ENCODE measurements at places on chromosomes 5 and 9. TPM values are rescaled to one million over a fixed set of nuclear protein-coding genes. Genes with fewer than 3 reads are reported as not detected.

The FSD1L gene
- 4.9 TPM for total RNA-seq

The C5orf58 gene
- total RNA-seq: not detected

The MYO10 gene
- 70.0 TPM for total RNA-seq

The F2RL2 gene
- 2.0 TPM for total RNA-seq

The PRRX2 gene
- total RNA-seq: not detected

The SPINK7 gene
- not detected for total RNA-seq

The FCN2 gene
- total RNA-seq: not detected

The PCDHGC3 gene
- total RNA-seq: 47.3 TPM

The CRB2 gene
- 1.6 TPM for total RNA-seq

The MARCHF11 gene
- not detected for total RNA-seq

The NEUROG1 gene
- 0.04 TPM for total RNA-seq

The DIRAS2 gene
- 2.8 TPM for total RNA-seq

The ARID3C gene
- total RNA-seq: 0.48 TPM

The SCGB3A2 gene
- not detected for total RNA-seq

DNA sequence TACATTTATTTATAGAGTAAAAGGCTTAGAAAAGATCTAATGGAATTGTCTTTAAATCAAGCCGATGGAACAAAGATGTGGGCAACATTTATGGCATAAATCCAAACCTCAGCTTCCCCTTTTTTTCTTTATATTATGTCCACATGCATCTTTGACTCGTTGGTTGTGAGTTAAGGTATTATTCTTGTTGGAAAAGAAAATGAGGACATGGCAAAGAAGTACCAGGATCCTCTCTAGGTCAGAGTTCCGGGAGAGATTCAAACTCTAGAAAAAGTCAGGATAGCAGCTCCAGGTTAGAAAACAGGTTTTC is 508 bp upstream of the NME5 start:
- DNase-seq: no peak

GRCh38 chr5:160133071-160133917 is 14.0 kb upstream of the PWWP2A start:
- DNase-seq: no peak

GRCh38 chr5:138978080-138978479 is 102.9 kb upstream of the LRRTM2 start:
- no peak for DNase-seq

- no peak for DNase-seq
These were observed 20.2 kb upstream of the RPL26L1 start for GRCh38 chr5:172939071-172939470.

DNA sequence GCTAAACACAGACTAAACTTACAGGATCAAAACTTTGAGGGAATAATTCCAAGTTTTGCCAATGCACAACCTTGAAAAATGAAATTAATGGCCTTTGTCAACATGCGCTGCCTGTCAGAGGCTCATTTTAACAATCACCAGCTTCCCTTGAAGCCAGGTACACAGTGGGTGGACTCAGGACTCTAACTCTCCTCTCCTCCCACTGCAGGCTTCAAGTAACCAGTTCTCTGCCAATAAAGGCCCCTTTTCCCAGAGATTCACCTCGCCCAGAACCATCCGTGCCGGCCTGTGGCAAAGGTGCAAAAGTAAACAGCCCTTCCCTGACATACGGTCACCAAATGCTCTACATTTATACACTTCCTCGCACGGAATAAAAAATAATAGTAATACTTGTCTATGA is 18.4 kb upstream of the FBP2 start:
- no peak for DNase-seq

DNA sequence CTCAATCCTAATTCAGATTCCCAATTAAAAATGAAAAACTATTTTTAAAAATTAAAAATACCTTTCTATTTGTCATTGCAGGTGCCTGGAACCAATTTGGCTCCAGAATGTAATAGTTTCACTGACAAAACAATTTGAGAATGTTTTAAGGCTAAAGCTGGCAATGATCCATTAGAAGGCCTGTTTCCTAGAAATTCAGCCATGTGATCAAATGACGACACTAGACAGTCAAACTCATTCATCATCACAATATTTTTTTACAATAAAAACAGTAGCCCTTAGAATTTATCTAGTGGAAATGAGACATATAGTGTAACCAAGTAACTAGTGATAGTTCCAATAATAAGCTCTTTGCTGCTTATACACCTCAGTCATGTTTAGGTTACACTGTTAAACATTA is 75.4 kb upstream of the MAP3K1 start:
- DNase-seq: no peak

GRCh38 chr9:24479361-24480059 is 66.2 kb downstream of the IZUMO3 start:
- DNase-seq: no peak

DNA sequence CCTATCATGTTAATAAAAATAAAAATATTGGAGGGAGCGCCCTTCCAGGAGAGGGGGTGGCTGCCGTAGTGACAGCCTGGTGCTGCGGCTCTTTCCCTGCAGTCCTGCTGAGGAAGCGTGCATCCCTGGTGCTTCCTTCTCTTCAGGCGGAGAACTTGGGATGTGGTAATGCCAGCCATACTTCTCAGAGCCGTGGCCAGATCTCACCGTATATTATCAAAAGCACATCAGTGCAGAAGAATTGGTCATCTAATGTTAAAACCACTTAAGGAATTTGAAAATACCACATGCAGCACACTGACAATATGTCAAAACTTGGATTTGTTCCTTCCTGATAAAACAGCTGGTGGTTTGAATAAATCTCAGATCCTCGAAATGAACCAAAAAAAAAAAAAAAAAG is 17.7 kb downstream of the C9orf40 start:
- no peak for DNase-seq

- no peak for DNase-seq
These were observed 168.0 kb upstream of the POU5F2 start for GRCh38 chr5:93909356-93909755.

DNA sequence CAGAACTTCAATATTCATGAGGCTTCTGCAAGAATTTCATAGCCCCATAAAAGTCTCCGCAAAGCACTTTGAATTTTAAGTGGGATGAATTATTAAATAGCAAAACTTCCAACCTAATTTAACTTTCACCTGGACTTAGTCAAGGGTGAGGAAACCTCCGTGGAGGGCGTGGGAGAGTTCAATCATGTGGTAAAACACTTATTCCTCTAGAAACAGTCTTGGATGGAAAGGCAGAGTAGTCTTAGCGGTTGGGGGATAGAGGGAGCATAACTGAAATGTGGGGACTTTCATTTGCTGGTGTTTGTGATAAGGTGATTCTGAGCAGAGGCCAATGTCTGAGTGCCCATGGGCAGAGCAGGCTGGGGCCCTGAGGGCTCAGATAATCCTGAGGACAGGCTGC is 241.9 kb downstream of the IRX1 start:
- no peak for DNase-seq

DNA sequence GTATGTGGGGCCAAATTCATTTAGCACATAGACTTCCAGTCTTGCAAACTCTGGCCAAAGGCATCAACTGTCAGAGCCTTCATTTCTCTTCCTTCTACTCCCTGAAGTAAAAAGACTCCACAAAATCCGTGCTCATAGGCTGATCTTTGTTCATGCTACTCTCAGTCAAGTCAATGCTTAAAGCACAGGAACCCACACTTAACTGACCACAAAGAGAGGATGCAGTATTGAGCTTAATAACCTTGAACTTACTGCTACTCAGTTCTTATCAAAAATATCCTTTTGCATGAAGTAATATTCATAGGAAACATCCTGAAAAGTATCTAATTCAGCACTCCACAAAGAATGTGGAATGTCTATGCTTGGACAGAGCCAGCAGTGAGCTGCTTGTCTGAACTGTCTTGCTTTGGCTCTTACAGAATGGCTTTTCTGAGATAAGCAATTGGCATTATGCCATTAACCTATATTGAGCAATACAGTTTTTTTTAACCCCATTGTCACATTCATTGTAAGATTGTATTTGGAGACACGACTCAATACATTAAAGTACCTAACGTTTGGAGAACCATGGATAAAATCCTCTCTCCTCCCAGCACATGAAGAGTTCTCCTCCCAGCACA is 21.7 kb downstream of the LPAR1 start:
- DNase-seq: no peak

DNA sequence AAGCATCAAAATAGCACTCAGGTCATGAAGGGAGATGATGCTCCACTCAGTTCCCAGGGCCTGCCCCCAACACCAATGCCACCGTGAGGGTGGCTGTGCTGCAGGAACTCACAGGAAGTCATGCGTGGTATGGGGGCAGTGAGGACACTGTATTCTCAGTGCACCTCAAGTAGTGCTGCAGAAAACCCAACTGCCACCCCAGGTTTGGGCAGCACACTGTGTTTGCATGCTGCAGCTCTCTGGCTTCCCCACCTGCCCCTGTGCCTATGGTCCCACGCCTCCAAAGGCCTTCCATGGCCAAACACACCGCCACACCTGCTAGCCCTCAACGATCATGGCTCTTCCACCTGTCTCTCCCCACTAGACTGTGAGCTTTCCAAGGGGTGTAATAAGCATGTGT is 14.3 kb downstream of the LHFPL2 start:
- no peak for DNase-seq

- no peak for DNase-seq
These were observed 126.1 kb upstream of the IFNE start for GRCh38 chr9:21608200-21608599.

GRCh38 chr5:570446-570845 is 41.7 kb upstream of the CEP72 start:
- no peak for DNase-seq

- peak; percentile 55 for DNase-seq
These were observed 135.4 kb downstream of the WDR41 start for GRCh38 chr5:77356740-77357139.

DNA sequence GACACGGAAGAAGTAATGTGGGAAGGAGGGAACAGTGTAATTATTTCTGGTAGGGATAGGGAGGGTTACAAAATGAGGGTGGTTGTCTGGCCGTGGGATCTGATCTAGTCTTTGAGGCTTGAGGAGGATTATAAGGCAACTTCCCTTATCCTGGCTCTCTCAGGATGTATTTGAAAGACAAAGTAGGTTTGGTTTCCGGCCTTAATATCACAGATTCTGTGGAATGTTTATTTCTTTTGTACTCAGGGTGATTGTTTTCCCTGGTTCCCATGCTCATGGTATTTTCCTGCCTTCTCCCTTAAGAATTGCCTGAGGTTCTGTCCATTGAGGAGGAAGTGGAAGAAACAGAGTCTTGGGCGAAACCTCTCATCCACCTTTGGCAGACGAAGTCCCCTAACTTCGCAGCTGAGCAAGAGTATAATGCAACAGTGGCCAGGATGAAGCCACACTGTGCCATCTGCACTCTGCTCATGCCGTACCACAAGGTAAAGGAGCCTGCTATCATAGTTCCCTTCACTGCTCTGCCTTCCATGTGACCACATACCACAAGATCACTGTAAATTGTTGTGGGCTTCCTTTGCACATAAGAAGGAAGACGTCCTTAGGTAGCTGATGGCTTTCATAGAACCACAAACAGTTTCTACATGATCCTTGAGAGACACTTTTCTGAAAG is 253.8 kb downstream of the KDM4C start:
- no peak for DNase-seq

DNA sequence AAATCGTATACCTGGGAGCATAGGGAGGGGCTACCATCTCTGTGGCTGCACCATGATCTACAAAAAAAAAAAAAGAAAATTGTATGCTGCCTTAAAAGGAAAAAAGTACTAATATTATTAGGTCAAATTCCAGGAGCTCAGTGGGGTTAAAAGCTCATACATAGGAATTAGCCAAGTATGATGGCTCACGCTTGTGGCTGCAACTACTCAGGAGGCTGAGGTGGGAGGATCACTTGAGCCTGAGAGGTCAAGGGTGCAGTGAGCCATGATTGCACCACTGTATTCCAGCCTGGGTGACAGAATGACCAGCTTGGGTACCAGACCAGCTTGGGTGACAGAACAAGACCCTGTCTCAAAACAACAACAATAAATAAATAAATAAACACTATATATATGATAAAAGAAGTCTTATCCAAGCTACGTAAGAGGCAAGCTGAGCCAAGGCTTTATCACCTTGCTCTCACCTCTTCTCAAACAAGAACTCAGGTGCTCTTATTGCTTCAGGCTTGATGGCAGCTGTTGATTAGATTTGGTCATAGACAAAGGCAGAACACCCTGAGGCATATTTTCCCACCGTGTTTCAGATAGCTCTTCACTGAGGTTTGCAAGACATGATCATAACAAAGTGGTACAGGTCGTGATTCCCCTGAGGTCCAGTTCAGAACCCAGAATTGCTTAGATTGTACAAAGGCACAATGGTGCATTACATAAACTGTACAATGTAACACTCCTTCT is 3.3 kb upstream of the FBXW11 start:
- DNase-seq: no peak

- DNase-seq: no peak
These were observed 1.7 kb upstream of the PLPPR1 start for GRCh38 chr9:101026824-101027223.

GRCh38 chr5:4659851-4660250 is 480.3 kb upstream of the ADAMTS16 start:
- no peak for DNase-seq

GRCh38 chr9:124621371-124622328 is 114.5 kb upstream of the NR5A1 start:
- no peak for DNase-seq

DNA sequence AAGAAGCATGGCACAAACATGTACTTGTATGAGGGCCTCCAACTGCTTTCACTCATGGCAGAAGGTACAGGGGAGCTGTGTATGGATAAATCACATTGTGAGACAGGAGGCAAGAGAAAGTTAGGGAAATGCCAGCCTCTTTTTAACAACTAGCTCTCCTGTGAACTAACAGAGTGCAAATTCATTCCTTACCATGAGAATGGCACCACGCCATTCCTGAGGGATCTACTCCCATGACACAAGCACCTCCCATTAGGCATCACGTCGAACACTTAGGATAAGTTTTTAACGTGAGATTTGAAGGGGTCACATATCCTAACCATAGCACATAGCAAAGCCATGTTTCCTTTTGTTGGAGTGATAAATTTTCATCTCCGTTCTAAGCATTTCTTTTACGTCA is 747.2 kb upstream of the CHD1 start:
- DNase-seq: no peak

- DNase-seq: peak; percentile 78
These were observed 98.8 kb upstream of the BASP1 start for GRCh38 chr5:17118631-17119030.

- DNase-seq: no peak
These were observed 206.9 kb downstream of the PTTG1 start for GRCh38 chr5:160628619-160628968.

GRCh38 chr9:93467462-93467861 is 14.1 kb upstream of the FAM120AOS start:
- DNase-seq: no peak

GRCh38 chr5:56853698-56854097 is 38.3 kb downstream of the MAP3K1 start:
- DNase-seq: no peak

DNA sequence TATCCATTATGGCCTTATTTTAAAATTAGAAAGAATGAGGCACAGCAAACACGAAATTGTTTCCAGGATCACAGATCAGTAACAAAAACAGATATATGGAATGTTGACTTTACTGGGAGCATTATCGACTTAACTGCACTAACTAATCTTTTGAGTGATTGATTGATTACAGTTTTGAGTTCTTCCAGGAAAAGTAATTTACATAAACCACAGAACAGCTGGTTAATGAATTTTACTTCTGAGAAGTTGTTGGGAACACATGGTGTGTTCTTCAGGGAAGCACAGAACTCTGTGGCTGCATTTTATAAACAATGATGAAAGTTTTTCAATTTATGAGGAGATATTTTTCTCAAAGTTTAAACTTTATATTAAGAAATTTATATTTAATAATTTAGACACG is 802.4 kb upstream of the ACO1 start:
- no peak for DNase-seq

Measured in kidney epithelial cell (primary cell).